ENCODE measurements at places on chromosomes 7 and 10.

DNA sequence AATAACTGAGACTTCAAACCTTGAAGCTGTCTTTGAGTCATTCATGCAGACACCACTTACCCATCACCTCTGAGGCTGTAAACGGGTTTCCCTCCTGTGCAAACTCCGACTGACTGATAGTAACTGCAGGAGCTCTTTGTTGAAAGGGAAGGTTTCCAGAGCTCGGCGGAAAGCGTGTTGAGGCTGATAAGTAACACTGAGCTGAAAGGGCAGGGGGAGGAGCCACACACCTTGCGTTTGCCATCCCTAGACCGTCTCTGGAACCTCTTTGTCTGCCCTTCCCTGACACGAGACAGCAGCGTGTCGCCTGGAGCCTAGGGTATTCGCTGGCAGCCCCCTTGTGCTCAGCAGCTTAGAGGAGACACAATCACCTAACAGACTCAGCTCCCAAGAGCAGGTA is 134.0 kb downstream of the PAXIP1 start:
- no peak for DNase-seq

DNA sequence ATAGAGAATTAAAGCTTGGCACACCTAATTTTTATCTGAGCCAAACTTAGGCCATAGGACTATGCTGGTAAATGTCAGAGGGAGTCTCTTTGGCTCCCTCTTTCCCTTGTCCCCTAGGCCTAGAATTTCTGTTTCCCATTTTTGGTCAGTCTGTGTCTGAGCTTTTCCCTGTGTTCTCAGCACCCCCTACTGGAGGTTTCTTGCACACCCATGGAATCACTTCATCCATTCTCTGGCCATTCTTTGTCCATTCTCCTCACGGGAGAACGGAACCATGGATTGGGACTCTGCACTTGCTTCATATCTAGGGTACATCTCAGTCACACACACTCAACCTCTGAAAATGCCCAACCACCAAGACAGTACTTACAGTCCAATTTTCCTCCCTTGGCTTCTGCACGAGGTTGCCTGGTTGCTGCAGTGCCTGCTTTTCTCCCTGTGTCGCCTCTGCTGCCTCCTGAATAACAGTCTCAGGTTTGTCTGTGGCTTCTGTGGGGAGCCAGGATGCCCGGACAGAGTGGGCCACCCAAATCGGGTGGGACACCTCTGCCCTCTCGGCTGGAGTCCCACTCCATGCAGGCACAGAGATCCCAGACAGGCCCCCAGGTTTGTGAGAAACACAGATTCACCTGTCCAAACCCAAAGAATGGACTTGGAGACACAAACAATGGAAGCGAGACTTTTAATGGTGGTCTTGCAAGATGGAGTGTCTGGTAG is 35.1 kb upstream of the DNAH11 start:
- no peak for DNase-seq

- DNase-seq: no peak
These were observed 15.8 kb downstream of the ANKRD22 start for GRCh38 chr10:88835910-88836221.

GRCh38 chr7:99798972-99799371 is 15.0 kb upstream of the CYP3A4 start:
- no peak for DNase-seq

DNA sequence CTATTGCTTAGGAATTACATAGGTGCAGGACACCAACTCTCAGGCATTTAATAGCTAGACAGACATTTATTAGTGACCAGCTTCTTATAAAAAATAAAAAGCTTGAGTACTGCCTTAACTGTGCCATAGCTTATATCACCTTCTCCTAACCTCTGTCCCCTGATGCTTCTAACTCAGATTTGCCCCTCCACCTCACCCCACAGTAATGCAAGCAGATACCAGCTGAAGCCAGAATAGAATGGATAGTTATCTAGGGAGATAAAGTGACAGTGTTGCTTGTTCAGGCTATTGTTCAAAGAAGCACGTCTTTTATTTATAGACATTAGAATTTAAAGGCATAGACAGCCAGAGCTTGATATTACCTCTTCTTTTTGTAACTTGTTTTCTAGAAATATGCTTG is 99.6 kb upstream of the GLCCI1 start:
- DNase-seq: no peak

DNA sequence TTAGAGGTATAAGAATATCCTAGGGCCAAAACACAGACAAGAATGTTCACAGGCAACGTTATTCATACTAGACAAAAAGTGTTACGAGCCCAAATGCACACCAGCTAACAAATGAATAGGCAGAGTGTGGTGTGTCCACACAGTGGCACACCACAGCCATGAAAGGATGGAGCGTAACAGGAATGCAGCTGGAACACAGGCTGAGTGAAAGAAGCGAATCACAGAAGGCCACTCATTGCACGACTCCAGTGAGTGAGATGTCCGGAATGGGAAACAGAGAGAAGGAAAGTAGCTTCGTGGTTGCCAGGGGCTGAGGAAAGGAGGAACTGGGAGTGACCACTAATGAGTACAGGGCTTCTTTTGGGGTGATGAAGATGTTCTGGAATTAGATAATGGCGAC is 198.8 kb downstream of the TNS3 start:
- DNase-seq: no peak

GRCh38 chr7:117728890-117729624 is 144.2 kb downstream of the CTTNBP2 start:
- DNase-seq: no peak

DNA sequence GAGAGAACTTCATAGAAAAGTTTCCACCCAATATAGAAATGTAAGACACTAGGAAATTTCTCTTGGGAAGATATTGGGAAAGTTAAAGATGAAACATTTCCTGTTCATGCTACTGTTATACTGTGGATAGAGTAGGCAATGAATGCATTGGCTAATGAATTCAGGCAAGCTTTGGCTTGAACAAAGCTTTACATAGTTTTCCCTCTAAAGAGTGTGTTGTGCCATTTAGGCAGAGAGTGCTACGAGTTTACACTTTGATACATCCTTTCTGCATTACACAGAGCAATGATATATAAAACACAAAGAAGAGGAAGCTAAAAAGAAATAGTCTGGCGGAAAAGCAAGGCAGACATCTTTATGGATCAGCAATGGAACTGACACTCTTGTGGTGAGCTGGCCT is 125.9 kb upstream of the SHH start:
- DNase-seq: no peak

- no peak for DNase-seq
These were observed 131.2 kb upstream of the UNC5B start for GRCh38 chr10:71081229-71081560.

- DNase-seq: no peak
These were observed 286.0 kb upstream of the TMEM229A start for GRCh38 chr7:124318721-124319450.

DNA sequence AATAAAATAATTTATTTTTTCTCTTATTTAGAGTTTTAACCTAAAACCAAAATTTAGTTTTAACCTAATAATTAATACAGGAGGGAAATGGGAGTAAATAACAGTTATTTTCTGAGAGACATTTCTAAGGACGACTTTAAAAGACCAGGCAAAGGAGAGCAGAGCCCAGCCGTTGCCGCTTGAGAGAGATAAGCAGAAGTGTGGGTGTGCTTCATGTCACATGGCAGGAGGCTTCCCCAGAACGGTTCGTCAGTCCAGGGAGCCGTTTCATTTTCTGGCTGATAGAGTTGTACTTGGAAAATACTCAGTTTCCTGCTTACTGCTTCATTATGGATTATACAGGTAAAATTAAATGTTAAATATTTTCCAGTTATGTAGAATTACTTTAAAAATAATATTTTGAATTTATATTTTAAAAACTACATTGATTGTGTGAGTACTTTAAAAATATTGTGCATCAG is 61.4 kb downstream of the ST7 start:
- DNase-seq: peak; percentile 7

DNA sequence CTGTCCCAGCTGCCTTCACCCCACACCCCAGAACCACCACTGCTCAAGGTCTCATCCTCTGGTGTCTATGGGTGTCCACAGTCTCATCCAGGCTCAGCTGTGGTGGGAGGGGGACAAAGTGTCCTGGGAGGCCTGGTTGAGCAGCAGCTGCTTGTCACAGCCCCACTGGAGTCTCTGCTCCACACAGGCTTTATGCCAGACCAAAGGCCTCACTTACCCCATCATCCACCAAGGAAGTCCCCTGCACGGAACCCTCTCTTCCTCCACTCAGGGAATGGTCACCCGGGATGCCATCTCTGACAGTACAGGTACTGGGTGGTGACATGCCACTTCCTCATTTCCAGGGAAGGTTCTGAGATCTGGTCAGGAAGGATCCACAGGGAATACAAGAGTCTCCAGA is 925.4 kb upstream of the ZNF722 start:
- no peak for DNase-seq

DNA sequence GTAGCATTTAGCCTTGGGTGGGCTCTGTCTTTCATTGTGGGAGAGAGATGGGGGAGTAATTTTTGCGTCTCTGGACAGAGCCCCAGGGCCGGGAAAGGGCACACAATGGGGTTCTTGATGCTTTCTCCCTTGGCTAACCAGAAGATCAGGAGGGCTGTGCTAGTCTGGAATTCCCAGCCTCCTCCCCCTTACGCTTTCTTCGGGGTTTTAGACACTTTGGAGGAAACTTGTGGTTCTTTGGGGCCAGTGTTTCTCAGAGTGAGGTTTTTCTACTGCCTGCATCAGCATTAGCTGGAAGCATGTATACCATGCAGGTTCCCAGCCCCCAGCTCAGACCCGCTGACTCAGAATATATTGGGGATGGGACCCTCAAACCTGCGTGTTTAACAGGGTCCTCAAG is 7.0 kb downstream of the NEURL1 start:
- no peak for DNase-seq

DNA sequence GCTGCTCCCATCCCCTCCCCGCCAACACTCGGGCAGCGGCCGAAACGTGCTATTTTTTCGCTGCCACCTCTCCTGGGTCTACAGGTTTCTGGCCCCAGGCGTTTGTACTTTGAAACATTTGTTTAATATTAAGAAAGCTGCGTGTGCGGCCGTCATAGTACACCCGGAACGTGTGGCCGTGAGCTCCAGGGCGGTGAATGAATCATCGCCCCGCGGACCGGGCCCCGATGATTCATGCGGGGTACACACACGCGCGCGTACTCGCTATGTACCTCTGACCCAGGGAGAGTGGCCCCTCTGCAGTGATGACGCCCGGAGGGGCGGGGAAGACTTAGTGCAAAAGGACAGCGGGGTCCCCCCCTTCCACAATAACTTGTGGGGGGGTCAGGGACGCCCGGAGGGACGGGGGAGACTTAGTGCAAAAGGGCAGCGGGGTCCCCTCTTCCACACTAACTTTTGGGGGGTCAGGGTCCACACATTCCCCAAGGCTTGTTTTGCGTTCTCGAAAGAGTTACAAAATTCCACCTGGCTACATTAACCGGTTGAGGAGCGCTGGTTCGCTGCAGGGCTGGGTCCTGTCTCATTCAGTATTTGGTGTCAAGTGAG is 56.5 kb upstream of the PCGF5 start:
- DNase-seq: peak; percentile 54

DNA sequence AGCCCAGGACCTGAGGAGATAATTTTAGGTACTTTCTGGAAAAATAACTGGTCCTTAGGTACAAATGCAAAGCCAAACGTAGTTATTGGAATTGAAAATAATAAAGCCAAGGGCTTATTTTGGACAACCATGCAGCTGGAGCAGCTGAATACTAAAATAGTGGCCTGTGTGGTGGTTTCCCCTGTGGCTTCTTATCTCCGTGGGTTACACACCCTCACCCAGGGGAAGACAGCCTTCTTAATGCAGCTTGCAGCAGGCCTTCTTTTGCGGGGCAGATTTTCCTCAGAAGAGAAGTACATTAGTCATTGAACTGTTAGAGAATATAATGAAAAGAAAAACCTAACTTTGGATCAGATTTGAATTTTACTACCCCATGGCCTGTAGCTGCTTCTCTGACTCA is 133.5 kb downstream of the ST7 start:
- no peak for DNase-seq

- no peak for DNase-seq
These were observed 656.1 kb downstream of the INHBA start for GRCh38 chr7:41046776-41047175.

GRCh38 chr10:110711382-110711781 is 67.2 kb downstream of the RBM20 start:
- DNase-seq: no peak

DNA sequence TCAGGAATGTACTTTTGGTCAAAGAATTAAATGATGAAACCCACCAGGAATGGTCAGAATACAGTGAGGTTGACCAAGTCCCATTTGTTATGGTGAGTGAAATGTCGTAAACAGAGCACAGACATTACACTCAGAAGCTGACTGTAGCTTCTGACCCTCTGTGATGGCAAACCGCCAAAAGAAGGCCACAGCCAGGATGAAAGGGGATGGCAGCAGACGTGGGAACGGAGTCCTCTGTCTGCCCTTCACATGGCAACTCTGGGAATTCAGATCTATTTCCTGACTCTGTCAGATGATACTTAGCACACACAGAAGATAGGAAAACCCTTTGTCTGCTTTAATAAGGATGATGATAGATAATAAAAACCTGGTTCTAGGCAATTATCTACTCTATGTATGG is 757.1 kb downstream of the SORCS3 start:
- no peak for DNase-seq

DNA sequence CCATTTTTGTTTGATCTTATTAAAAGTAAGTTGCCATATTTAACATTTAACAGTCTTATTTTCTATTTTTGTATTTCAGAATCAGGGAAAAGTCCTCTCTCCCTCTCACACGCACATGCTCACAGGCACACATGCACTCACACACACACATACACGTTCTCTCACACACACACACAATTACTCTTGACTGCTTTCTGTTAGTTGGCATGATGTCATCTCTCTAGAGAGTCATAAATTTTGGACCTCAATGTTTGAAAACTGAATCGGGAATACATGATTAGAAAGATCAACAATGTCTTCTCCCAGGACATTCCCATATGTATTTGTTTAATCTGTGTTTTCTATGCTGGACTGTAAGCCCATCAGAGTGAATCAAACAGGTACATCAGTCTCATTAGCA is 165.7 kb upstream of the AHR start:
- DNase-seq: no peak

DNA sequence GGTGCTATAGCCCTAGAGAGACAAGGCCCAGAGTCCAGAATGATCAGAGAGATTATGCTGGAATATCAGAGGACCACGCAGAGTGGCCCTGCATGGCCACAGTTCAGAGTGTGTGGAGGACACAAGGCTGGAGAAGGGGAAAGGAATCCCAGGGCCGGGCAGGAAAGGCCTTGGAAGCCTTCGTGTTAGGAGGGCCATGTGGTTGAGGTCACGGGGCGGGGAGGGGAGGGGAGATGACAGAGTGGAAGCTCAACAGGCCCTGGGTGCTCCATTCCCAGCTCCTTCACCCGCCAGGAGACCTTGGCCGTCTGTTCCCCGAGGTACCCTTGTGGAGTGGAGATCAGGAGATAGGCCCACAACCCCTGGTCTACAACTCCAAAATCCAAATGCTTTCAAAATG is 13.2 kb upstream of the EN2 start:
- no peak for DNase-seq

GRCh38 chr7:84729284-84729683 is 457.6 kb downstream of the SEMA3D start:
- DNase-seq: no peak

DNA sequence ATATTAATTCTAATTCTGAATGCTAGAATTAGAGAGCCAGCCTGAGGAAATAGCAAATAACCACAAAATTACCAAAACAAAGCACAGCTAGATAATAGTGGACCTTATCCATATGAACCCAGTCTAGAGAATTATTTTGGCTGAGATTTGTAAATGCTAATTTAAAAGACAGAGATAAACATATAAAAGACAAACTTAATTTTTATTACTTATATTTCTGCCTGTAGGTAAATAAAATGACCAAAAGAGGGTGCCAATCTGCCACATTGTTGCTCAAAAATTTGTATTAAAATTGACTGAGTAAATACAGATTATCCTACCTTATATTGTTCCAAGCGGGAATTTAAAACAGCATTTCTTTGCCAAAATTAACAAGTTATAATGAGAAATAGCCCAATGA is 20.2 kb downstream of the RTKN2 start:
- DNase-seq: no peak

Measured in activated T-cell treated with anti-CD3 and anti-CD28 coated beads for 1 hour (primary cell).